Ovary (tissue), 10 donors: ENCODE measurements at places on chromosomes 6 and 20. TPM values are rescaled to one million over a fixed set of nuclear protein-coding genes. Genes with fewer than 3 reads are reported as not detected.

DNA sequence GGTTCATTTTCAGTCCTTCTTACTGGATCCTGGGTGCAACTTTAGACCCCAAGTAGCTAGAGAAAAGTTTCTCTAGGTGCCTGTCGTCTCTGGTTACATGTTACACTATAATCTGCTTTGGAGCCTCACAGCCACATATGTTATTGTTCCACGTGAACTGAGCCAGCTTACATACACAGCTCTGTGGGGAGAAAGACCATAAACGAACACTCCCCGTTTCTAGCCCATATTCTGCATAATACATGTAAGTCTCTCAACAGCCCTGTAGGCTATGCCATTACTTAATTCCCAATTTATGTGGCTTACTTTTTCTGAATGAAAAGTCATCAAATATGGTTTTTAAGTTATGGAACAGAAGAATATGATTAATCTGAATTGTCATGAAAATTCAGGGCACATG, 233.8 kb downstream of the BCKDHB start:
- DNase-seq, result no peak

- DNase-seq, result no peak
These were observed 97.3 kb upstream of the NHSL1 start for GRCh38 chr6:138596591-138596990.

ADGRG6 gene
- 3.0 TPM for total RNA-seq

BTNL2 gene
- not detected for total RNA-seq
